Activated T-cell treated with anti-CD3 and anti-CD28 coated beads, Interleukin-2, amount 50 U/mL, for 48 hours (primary cell): ENCODE measurements at places on chromosomes 3 and 15.

- DNase-seq: no peak
Measured at GRCh38 chr3:114428044-114428595, 134.3 kb downstream of the TIGIT start.

DNA sequence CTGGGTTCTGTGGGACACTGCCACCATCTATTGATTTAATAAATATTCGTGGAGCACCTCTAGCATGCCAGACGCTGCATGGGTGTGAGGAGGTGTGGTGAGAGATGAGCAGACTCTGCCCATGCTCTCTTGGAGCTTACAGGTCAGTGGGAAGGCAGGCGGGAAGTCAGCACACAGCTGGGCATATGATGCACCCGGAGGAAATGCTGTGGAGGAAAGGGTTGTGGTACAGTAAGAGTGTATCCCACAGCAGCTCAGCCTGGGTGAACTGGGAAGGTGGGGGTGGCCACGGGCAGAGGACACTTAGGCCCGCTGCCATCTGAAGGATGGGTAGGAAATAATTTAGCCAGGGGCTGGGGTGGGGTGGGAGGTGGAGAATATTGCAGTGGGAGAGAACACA, 392.1 kb downstream of the CACNA2D3 start:
- no peak for DNase-seq

GRCh38 chr15:68249058-68249713, 19.7 kb upstream of the CLN6 start:
- no peak for DNase-seq

GRCh38 chr3:9420850-9421549, 23.6 kb downstream of the SETD5 start:
- DNase-seq: no peak

GRCh38 chr15:32852017-32852416, 134.2 kb downstream of the GREM1 start:
- DNase-seq: no peak

DNA sequence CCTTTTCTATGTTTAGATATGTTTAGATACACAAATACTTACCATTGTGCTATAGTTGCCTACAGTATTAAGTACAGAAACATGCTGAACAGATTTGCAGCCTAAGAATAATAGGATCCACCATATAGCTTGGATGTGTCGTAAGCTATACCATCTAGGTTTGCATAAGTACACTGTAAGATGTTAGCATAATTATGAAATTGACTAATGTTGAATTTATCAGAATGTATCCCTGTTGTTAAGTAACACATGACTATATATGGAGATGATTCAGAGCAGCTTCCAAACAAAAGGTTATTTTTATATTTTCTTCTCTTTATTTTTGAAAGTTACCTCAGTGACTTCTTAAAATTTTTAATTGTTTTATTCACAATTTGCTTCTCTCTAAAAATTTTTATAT, 2.4 kb downstream of the SLC28A2 start:
- no peak for DNase-seq

GRCh38 chr3:153652076-153652475, 469.1 kb upstream of the ARHGEF26 start:
- no peak for DNase-seq

- DNase-seq: no peak
Measured at GRCh38 chr3:31670722-31671121, 138.0 kb downstream of the STT3B start.

- no peak for DNase-seq
Measured at GRCh38 chr3:134326126-134326525, 48.1 kb downstream of the AMOTL2 start.

DNA sequence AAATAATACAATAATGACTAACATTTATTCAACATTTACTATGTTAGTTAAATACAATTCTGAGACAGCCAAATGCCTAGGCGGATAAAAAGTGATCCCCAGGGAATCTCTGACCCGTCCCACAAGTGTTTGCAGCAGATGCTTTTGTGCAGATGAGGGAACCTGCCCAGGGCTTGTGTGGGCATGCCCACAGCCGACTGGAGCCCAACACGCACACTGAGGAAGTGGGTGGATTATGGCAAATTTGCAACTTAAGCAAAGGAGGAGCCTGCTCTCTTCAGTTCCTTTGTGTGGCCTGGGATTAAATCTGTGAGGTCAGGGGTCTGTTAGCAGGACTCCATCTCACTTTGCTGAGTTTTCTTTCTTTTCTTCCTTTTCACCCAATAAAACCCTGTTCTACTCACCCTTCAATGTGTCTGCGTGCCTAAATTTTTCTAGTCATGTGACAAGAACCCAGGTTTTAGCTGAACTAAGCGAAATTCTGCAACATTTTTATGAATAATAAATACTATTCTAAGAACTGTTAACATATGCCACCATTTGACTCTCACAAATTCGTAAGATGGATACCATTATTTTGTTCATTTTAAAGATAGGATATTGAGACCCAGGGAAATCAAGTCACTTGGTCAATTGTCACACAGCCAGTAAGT, 13.9 kb upstream of the RTP1 start:
- DNase-seq: no peak

GRCh38 chr3:23778446-23778845, 27.3 kb upstream of the UBE2E1 start:
- DNase-seq: no peak

DNA sequence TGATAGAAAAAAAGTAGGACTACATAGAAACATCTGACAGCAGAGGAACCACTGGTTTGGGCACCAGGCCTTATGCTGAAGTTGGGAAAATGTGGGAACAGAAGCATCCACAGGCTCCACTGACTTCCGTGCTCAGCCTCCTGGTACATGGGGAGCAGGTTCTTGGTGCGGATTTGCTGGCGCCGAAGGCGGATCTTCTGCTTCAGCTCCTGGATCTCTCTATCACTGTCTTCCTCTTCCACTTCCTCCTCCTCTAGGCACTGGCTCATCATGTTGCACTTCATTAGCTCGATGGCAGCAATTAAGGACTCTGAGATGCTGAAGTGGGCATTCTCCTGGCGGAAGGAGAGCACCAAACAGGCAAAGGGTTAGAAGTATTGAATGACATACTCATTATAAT, 42.5 kb downstream of the RUBCN start:
- no peak for DNase-seq

GRCh38 chr3:64365877-64366276, 140.6 kb upstream of the PRICKLE2 start:
- no peak for DNase-seq

DNA sequence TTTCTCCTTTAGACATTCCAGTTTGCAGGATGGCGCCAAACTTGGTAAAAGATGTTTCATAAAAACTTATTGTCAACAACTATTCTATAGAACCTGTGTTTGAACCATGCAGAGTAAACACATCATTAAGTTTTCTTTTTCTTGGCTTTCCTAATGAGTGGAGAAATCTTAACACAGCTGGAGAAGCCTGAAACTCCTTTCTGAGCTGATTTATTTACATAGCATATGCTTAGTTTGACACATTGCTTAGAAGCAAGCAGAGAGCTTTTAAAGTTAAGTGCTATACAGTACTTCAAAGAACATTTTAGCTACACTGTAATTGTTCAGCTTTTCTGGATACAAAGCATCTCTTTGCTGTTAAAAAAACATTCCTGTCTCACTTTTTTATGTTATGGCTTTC, 61.0 kb upstream of the PAQR5 start:
- DNase-seq: no peak

- no peak for DNase-seq
Measured at GRCh38 chr3:179961703-179962078, 75.0 kb downstream of the PEX5L start.

GRCh38 chr3:46348823-46349482, 5.0 kb upstream of the CCR2 start:
- DNase-seq: no peak

DNA sequence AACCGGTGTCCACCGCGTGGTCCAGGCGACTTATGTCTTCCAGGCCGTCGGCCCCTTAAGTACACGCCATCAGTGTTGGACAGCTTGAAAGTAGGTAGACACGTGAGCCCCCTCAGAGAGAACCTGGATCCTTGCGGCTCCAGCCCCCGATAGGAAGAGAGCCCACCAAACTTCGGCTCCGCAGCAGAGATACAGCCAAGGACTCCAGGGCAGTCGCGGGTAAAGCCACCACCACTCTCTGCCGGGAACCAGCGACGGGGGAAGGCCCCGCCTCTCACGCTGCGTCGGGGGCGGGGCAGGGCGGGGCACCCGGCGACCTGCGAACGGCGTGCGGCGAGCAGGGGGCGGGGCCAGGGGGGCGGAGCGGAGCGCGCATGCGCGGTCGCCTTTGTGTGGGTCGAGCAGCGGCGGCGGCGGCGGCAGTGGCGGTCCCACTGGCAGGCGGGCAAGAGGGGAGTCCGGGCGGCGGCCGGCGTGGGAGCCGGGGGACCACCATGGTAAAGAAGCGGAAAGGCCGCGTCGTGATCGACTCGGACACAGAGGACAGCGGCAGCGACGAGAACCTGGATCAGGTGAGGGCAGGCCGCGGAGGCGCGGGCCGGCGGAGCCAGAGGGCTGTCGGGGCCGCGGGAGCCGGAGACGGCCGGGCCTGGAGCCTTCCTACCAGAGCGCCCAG, at the start of gene RTF1:
Gene RTF1 (plus strand): TSS at position 354 of the 676 bp plus-strand sequence. CDS start 21 bp downstream, at position 375.
- peak; percentile 97 for DNase-seq

DNA sequence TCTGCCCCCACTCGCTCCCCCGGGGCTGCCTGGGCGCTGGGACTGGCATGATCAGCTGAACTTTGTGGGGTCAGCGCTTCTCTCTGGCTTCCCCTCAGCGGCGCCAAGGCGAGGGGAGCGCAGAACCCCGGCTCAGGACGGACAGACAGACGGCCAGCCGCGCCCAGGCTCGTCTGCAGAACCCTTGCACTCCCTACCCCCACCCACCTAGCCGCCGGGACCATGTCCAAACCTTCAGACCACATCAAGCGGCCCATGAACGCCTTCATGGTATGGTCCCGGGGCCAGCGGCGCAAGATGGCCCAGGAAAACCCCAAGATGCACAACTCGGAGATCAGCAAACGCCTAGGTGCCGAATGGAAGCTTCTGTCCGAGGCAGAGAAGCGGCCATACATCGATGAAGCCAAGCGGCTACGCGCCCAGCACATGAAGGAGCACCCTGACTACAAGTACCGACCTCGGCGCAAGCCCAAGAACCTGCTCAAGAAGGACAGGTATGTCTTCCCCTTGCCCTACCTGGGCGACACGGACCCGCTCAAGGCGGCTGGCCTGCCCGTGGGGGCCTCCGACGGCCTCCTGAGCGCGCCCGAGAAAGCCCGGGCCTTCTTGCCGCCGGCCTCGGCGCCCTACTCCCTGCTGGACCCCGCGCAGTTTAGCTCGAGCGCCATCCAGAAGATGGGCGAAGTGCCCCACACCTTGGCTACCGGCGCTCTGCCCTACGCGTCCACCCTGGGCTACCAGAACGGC, 621 bp downstream of the SOX14 start:
- DNase-seq: peak; percentile 18

GRCh38 chr3:160471892-160472291, 22.3 kb upstream of the TRIM59 start:
- no peak for DNase-seq

DNA sequence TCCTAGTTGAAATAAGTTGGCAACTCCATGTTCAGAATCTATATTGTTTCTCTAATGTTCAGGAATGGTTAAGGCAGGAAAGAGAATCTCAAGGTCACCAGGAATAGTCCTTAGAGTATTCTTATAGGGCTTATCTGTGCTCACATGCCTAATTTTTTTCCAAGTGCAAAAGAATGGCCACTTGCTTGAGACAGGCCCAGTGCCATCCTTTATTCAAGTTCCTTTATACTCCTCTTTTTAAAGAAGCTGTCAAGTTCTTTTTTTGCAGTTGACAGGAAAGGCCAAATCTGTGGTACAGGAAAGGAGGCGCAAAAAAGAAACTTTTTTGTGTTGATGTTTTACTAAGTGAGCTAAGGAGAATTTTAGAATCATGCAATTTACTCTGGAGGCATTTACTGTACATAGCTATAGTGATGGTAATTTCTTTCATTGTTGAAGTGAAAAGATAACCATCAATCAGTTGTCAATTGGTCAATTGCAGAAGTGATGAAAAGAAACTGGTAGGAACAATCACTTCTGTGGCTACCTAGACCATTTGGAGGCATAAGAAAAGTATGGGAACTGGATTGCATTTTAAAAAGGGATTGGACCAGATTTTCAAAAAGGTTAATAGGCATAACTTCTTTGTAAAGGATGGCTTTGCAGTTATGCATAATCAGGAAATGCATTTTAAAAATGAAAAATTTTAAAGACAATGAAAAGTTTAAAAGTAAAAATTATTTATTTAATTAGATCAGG, 102.5 kb upstream of the SOX2 start:
- DNase-seq: no peak

- no peak for DNase-seq
Measured at GRCh38 chr3:114518206-114518808, 224.5 kb downstream of the TIGIT start.

GRCh38 chr3:141402476-141403171, 34.3 kb downstream of the ZBTB38 start:
- DNase-seq: peak; percentile 69

- no peak for DNase-seq
Measured at GRCh38 chr3:4674216-4674615, 181.1 kb downstream of the ITPR1 start.

DNA sequence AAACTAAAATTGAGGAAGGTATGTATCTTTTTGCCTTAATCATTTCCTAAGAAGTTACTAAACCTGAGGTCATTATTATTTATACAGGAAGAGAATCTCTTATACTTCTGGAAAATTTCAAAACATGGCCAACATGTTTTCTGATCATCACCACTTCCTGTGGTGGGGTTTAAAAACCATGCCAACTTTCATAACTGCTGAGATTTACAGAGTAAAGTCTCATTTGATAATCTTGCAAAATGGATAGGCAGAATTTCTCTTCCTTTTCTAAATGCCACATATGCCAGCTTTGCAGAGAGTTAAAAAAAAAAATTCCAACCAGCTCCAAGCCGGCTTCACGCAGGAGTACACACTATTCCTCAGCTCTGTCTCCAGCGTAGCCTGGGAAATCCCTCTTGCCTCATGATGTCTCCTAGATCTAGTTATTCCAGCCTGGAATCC, 124.3 kb upstream of the SPRED1 start:
- DNase-seq: no peak

DNA sequence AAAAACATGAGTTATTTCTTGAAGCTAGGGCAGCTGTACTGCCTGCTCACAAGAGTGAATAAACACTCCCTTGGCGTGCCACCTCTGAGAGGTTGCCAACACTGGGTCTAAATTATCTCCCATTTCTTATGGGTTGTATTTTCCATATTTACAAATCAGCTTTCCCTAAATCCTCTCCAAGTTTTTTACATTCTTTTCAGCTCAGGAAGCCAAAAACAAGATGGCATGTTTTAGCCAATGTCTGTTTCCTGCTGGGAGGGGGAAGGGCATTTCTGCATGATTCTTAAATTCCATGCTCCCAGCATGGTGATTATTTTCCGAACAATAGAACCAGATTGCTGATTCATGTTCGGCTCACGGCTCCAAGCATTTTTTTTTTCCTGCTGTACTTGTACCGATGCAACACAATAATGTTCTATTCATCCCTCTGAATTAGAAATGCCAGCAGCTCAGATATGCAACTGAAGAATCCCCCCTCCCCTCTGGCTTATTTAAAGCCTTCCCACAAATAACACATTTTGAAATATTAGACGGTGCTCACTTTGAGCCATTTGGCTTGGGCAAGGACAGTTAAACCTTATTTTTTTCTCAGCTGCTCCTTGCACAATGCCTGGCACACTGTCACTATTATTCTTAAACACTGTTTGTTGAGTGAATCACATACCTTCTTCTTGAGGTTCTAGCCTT, 252.5 kb downstream of the THRB start:
- no peak for DNase-seq

- DNase-seq: no peak
Measured at GRCh38 chr15:39493424-39494067, 87.3 kb upstream of the THBS1 start.

- no peak for DNase-seq
Measured at GRCh38 chr3:195411836-195412235, 31.0 kb downstream of the ACAP2 start.

- DNase-seq: no peak
Measured at GRCh38 chr15:62739082-62739481, 303.5 kb upstream of the TPM1 start.
